ENCODE measurements at places on chromosomes 12 and 14.

DNA sequence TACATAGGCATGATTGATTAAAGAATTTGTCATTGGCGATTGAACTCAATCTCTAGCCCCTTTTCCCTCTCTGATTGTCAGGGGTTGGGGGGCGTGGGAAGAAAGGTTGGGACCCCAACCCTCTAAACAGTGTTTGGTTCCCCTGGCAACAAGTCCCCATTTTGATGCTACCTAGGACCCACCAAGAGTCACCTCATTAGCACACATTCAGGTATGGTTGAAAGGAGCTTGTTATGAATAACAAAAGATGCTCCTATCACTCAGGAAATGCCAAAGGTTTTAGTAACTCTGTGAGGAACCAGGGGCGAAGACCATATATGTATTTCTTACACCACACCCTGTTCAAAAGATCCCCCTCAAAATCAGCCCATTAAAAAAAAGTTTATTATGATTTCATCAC, 14.3 kb downstream of the RNF212B start:
- no peak for DNase-seq

GRCh38 chr14:54194501-54194900, 202.3 kb upstream of the CDKN3 start:
- DNase-seq = no peak

DNA sequence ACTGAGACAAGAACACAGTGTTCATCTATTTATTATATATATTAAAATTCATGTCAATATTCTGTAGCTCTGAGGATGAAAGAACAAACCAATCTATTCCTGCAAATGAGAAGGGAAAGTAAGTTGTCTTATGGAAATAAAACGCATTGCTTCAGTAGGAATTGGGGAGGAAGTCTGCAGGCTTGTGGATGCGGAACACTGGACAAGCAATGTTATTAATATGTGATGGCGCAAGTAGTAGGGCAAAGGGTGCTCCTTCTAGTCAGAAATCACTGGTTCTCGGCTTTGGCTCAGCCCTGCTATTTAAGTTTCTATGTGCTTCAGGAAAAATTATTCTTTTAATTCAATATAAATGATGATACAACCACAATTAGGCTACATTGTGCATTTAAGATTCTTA, 28.8 kb upstream of the RAP1B start:
- no peak for DNase-seq

GRCh38 chr14:66140963-66141362, 345.2 kb upstream of the CCDC196 start:
- no peak for DNase-seq

GRCh38 chr14:25069879-25070278, 19.9 kb upstream of the STXBP6 start:
- DNase-seq = no peak

GRCh38 chr12:68739891-68740290, 6.1 kb upstream of the SLC35E3 start:
- no peak for DNase-seq
